Urothelium cell line (cell line): ENCODE measurements at places on chromosomes 11 and 22.

DNA sequence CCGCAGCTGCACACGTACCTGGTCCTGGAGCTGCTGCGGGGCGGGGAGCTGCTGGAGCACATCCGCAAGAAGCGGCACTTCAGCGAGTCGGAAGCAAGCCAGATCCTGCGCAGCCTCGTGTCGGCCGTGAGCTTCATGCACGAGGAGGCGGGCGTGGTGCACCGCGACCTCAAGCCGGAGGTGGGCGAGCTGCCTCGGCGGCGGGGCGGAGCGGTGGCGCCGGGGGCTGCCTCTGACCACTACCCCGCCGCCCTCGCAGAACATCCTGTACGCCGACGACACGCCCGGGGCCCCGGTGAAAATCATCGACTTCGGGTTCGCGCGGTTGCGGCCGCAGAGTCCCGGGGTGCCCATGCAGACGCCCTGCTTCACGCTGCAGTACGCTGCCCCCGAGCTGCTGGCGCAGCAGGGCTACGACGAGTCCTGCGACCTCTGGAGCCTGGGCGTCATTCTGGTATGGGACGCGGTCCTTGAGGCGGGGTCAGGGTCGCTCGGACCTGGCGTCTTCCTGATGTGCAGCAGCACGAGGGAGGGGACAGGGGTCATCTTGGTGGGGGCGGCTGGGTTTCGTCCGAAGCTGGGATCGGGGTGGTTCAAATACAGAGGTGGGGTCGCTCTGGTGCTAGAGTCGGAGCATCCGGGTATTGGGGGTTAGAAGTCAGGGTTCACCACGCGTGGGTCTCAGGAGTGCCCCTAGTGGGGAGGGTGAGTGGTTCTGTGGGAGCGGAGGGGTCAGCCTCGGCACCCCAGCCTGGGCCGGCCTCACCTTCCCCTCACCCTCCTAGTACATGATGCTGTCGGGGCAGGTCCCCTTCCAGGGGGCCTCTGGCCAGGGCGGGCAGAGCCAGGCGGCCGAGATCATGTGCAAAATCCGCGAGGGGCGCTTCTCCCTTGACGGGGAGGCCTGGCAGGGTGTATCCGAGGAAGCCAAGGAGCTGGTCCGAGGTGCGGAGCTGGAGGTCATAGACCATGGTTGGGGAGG, 10.8 kb downstream of the RPS6KA4 start:
- DNase-seq = no peak

- no peak for DNase-seq
These were observed 2.0 kb downstream of the SIPA1 start for GRCh38 chr11:65639623-65640482.

DNA sequence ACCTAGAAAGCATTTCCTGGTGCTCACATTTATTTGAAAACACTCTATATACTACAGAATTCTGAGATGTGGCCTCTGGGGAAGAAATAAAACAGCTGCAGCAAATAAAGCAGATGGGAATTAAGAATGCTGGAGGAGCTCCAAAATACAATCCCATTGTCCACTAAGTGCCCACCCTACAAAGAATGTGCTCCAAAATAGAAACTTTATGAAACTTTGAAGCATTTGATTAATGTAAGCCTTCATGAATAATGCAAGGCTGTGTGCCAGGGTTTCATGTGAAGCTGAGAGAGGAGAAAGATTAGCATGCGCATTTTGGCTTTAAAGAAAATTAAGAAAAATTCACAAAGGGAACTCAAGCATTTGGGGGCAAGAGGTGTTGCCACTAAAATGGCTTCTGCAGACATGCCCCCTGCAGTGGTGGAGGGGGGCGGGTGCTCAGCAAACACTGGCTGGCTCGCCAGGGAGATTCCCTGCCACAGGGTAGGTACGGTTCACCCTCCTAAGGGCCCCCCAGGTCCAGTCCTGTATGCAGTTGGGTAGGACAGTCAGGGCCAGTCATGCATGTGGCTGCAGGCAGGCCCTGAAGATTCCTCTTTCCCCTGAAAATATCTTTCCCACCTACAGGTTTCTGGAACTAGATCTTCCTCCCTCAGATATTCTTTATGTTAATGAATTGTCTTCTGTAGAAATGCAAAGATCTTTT, 46.6 kb upstream of the RCN1 start:
- DNase-seq = no peak

DNA sequence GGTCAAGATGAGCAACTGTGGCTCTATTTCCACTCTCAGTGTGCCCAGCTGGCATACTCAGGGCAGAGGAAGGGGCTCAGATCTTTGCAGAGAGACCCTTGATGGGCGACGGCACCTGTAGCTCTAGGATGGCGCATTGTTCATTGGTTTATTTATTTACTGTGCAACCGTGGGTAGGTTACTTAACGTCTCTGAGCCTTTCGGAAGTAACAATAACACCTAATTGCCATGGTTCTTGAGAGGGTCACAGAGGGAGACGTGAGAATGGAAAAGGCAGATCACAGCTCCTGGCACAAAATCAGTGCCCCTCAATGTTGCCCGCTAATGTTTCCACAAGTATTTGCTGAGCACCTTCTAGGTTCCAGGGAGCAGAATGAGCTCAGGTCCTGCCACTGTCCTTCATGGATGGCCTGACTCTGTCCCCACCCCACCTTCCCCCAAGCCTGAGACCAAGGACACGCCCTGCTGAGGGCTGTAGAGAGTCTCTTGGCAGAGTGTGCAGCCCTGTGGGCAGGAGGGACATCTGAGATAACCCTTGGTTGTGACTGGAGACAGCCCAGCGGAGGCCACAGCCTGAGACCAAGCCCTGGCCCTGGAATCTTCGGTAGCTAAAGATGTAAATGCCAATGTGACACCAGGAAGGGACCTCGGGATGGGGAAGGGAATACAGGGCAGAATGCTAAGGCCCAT, 780 bp upstream of the ALDH3B2 start:
- DNase-seq = no peak

DNA sequence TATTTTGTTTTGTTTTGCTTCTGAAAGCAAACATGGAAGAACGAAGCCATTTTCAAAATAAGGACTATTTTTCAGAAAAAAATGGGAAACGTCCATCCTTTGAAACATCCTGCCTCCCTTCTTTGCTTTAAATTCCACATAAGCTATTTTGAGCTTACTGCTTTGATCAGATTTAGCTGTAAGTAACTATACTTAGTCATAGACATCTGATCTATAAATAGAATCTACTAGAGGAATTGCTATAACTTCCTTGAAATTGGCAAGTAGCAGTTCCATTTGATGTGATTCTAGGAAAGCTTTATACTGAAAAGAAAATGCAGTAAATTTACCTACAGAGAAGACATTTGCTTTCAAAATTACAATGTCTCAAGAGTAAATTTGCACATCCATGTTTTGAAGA, 305.8 kb downstream of the TTC28 start:
- DNase-seq = no peak

- DNase-seq = no peak
These were observed 120.1 kb downstream of the INSC start for GRCh38 chr11:15234796-15235195.

DNA sequence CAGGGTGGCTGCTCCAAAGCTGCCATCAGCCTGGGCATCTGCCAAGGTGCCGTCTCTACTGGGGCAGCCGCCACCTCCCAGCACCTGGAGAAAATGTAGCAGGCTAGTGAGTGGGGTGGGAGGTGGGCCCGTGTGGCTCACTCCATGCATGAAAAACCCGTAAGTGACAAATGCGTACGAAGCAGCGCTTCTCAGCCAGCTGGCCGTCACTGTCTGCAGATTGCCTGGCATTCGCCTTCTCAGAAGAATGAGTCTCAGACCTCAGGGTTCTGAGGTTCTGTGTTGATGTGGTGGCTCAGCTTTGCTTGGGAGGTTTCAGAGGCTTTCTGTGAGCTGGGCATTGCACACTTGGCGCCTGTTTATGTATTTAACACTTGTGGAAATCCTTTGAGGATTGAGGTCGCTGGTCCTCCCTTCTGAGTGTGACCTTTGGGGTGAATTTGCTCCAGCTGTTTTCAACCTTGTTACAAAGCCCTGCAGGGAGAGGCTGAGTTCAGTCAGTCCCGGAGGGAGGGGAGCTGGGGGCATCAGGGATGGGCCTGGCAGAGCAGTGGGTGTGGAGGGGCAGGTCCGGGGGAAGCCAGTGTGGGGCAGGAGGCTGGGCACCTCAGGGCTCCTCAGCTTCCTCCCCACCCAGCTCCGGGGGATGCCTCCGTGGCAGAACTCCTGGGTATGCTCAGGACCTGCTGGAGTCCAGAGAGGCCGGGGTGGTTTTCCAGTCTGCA, 977.0 kb downstream of the TBC1D22A start:
- DNase-seq = no peak

GRCh38 chr11:2796508-2797113, 89.0 kb downstream of the CDKN1C start:
- DNase-seq = no peak

DNA sequence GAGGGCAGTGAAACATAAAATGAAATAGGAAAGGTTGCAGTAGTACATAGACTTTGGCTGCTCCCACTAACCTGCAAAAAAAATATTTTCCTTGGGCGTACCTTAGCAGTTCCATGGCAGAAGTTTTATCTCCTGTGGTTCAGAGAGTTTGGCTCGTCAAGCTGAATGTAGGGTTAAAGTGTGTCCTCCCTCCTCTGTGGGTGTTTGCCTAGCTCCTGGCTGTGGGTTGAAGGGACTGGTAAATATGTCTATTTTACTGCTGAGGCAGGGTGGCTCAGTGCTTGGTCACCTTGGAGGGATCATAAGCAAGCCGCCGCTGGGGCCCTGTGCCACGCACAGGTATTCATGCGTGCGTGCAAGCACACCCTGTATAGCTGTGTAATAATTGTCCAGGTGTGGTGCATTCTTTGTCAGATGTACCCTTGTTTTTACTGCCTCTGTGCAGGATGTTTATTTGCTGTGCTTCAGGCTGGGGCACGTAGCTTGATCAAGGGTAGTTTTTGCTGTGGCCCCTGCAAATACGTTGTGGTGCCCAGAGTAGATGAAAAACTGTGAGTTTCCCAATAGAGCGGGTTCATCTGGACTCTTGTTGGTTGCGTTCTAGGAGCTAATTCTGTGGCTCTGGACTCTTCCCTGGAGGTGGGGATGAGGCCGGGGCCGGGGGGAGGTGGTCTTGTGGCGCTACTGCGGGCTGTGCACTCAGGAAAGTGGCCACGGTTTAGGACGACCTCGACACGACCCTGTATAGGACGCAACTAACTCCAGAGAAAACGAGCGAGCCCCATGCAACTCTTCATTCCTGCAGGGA, 732 bp upstream of the SORL1 start:
- no peak for DNase-seq

DNA sequence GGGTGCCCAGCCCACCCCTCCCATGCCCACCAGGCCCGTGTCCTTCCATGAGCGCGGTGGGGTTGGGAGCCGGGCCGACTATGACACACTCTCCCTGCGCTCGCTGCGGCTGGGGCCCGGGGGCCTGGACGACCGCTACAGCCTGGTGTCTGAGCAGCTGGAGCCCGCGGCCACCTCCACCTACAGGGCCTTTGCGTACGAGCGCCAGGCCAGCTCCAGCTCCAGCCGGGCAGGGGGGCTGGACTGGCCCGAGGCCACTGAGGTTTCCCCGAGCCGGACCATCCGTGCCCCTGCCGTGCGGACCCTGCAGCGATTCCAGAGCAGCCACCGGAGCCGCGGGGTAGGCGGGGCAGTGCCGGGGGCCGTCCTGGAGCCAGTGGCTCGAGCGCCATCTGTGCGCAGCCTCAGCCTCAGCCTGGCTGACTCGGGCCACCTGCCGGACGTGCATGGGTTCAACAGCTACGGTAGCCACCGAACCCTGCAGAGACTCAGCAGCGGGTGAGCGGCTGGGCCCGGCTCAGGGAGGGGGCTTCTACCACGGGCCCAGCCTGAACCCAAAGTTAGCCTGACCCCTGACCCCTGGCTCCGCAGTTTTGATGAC, 3.0 kb downstream of the PKP3 start:
- no peak for DNase-seq

DNA sequence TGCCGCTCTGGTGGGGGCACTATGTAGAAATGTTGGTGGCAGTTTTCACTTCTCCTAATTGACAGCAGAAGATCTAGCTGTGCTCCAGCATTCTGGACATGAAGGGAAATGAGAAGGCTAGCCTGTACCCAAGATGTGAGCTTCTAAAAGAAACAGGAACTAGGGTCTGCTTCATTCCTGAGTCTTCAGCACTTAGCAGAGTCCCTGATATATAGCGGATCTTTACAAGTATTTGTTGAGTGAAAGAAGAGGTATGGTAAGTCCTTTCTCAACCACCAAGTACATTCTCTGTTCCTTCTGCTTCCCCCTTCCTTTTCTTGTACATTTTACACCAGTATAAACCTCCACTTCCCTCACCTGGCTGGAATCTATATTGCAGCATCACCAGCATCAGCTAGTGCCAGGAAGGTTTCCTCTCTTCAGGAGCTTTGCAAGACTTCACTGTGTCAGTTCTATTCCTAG, 408.3 kb upstream of the CADM1 start:
- DNase-seq = no peak

DNA sequence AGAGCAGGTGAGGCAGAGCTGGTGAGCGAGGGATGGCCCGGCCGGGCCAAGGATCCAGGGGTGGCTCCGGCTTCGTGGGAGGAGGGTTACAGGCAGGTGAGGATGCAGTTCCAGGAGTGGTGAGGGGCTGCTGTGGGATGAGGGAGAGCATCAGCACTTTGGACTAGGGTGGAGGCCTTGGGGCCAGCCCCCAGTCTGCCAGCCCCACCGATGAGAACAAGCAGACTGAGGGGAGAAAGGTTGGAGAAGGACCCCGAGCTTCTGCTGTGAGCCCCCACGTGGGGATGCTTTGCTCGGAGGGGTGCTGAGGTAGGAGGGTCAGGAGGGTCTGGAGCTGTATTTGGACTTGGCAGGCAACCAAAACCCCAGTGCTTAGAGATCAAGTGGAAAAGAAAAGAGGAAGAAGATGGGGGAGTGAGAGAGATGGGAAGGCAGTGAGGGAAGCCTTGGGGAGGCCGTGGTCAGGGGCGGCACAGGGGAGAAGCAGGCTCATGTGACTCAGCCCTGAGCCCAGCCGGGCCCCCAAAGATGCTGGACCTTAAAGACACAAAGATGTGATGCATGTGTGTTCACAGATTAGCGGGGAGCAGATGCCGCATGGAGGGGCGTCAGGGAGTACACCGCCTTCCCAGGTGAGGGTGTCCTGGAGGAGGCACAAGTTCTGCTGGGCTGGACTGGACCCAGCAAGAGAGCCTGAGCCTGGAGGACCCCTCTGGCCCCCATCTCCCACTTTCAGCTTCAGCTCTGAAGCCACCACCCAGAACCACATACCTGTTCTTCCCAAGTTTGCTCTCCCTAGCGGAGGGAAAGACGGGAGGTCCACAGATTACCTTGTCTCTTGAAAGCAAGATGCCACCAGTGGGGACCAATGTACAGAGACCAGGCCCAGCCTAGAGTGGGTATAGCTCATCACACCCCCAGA, 91.3 kb downstream of the CDKN1C start:
- DNase-seq = no peak

DNA sequence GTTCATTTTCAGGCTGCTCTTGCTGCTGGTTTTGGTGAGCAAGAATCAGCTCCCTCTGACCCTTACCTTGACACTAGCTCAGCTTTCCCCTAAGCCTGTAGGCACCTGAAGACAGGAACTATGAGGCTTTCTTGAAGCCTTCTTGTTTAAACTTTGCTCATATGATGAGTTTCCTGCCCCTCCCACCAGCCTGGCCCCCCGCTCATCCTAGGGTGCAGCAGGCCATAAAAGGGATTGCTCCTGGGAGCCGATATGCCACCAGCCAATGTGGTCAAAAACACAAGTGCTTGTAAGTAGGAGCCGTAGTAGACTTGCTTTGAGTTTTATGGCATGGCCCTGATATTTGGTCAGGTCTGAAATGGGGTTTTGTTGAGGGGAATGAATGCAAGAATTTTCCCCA, 164.7 kb downstream of the DSCAML1 start:
- no peak for DNase-seq
